ENCODE measurements at places on chromosomes 4 and X.

DNA sequence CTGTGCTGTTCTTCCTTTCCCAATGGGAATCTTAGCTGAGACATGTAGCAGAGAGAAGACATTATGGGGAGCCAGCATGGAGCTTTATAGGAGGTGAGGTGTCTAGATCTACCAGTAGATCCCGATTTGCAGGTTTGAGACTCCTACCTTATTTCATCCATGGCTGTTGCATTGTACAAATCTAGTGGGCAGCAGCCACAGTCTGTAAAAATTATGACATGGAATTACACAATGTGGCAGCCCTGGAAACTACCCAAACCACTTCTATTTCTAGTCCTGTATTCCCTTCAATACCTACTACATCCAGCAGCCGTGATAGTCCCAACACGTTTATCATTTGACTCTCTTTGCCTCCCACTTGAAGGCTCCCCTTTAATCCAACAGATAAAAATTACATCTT lies 8.1 kb downstream of the ATP7A start:
- no peak for DNase-seq

GRCh38 chr4:38086151-38086848 lies 126.1 kb downstream of the PTTG2 start:
- peak; percentile 29 for DNase-seq

- DNase-seq = no peak
Measured at GRCh38 chrX:103124284-103124683, 31.3 kb upstream of the NXF3 start.

DNA sequence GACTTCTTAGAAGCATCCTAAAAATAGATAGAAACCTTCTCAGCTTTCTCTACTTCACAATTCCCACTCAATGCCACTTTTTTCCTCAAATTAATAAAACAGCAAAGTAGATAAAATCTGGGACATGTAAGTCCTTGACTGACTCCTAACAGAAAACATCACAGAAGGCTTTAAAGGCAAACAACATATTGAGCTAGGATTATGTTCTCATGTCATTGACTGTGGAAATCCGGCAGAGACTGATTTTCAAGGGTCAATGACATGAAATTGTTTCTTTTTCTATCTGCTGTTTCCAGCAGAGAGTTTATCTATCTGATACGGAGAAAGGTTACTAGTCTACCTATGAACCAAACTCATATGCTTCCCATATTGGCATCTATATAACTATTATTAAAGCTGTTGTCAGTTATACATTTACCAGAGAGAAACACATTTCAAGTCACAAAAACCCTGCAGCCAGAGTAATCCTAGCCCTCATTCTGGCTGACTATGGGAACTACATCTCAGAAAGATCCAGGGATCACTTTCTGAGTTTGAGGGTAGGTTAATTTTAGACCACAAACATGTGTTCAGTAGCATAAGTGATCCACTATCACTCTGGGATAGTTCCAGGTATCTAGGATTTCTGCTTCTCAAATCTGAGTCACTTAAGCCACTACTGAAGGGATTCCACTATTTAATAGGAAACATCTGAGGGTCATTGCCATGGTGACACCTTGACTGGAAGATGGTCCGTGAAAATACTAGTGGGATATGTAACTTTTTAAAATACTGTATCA lies 147.6 kb downstream of the PPP3CA start:
- DNase-seq = no peak

- DNase-seq = no peak
Measured at GRCh38 chr4:100795581-100795980, 277.8 kb upstream of the EMCN start.

DNA sequence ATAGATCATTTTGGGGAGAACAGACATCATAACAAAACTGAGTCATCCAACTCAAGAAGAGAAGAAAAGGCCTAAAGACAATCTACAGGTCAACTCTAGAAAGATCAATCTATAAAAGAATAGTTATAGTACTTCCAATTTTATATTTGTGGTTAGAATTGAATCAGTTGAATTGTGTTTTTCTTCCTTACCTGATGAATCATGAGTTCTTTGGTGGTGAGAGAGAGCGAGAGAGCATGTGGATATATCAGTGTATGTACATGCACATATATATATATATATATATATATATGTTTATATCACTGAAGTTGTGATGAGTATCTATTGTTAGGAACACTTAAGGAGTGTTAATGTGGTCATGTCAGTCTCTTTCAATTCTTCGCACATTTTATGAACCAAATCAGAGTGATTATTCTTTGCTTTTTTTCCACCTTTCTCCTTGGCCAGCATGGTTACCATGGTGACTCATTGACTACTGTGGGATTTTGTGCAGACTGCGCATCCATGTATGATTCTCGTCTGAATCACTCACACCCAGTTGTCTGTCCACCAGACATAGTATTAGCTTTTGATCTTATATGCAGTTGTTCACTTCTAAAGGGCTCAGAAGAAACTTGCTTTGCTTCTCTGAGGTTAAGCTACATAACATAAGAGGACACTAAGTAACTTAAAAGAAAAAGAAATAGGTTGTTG lies 90.4 kb upstream of the RAB40AL start:
- no peak for DNase-seq

- DNase-seq = no peak
Measured at GRCh38 chr4:165085946-165086345, 26.7 kb downstream of the TMEM192 start.

DNA sequence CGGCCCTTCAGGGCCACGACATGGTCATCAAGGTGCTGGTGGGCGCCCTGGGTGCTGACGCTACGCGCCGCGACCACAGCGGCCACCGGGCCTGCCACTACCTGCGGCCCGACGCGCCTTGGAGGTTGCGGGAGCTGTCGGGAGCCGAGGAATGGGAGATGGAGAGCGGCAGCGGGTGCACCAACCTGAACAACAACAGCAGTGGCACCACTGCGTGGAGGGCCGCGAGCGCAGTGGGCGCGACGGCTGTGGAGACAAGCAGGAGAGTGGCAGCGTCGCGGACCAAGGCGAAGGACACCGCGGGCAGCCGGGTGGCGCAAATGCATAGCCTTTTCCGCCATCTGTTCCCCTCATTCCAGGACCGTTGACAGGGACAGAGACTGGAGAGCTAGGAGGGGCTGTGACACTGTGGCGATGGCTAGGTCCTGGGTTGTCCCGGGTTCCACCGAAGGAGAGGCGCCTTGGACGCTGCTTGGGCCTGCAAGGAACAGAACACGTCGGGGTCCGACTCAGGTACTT lies 919 bp downstream of the SOWAHD start:
- no peak for DNase-seq

DNA sequence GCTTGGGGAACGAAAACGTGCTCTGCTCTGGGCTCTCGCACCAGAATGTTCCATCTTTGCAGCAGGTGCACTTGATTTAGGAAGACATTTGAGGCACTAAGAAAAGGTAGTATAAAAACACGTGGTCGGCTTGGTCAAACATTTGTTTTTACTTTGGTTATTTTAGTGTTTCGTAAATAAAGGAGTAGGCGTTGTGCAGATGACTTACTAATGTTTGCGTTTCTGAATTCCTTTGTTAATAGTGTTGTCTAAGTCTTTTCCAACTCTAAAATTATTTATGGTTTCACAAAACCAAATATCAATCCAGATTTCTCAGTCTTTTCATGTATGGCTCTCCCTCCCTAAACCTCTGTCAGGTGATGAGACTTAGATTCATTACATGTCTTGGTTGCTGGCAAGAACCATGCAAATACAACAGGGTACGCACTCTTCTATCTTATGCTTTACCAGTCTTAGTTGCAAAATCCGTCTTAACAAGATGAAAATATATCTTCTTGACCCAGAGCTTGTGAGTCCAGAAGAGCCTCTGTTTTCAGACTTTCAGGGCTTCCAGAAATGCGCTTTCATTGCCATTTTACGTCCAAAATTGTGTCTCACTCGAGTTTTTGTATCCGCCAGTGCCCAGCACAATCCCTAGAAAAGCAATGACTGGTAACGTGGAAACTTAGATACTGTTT lies 686 bp downstream of the MTHFD2L start:
- DNase-seq = no peak

DNA sequence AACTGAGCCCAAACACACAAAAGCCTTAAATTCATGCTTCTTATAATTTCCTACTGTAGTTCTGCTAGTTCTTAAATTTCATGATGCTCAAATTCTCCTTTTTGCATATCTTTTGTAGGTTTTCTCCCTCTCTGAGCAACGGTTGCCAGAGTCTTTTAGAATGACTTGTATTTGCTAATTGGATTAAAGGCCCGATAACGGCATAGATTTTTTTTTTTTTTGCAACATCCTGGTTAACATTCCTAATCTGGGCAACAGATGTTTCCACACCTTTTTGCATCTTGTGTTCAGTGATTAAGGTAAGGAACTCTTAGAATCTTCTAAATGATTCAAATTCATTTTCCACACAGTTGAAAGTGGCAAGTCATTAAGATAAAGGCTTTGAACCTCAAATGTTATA lies 66.3 kb upstream of the ADGRG2 start:
- no peak for DNase-seq

DNA sequence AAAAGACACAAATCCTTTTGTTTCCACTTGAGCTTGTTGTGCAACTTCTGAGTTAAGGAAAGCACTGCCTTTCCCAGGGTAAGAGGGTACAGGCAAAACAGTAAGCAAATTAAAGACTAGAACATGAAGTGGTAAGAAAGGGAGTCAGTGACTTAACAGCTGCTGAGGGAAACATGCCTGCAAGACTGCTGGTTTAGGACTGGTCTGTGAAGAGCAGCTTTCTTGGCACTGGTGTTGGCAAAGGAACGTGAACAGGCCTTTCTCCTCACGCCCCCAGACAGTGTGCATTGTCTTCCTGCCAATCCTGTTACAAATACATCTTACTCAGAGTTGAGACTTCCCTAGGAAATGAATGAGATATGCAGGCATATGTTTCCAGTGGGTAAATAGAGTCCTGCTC lies 2.6 kb downstream of the LHFPL1 start:
- no peak for DNase-seq

DNA sequence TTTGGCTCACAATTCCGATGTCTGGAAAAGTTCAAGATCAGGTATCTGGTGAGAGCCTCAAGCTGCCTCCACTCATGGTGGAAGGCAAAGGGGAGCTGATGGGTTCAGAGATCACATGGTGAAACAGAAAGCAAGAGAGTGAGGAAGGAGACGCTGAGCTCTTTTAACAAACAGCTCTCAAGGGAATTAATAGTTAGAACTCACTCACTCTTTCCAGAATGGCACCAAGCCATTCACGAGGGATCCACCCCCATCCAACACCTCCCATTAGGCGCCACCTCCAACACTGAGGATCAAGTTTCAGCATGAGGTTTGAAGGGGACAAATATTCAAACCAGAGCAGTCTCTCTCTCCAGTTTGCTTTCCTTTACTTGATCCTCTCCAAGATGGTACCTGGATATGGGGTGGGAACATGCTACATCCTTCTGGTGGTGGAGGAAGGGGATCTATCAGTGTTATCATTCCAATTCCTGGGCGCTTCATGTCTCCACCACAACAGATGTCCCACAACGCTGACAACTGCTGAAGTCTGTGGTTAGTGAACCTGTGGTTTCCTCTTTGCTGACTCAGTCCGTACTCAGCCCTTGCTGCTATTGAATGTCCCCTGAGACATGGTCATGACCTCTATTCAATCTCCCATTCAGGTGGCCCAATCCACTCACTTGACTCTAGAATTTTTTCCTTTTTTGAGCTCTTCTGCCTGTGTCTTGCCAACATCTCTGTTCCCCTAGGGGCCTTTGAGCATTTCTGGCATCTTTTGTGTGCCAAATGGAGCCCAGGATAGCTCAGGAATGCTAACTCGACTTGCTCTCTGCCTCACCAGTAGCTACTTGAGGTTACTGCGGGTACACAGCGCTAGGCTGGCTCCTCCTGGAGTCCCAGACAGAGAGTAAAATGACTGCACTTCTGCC lies 395.2 kb downstream of the MID1IP1 start:
- no peak for DNase-seq

GRCh38 chr4:3486541-3487540 lies 23.7 kb downstream of the DOK7 start:
- DNase-seq = no peak

GRCh38 chrX:147891896-147892295 lies 19.8 kb upstream of the FMR1 start:
- no peak for DNase-seq

- DNase-seq = no peak
Measured at GRCh38 chr4:68256284-68256683, 10.8 kb upstream of the TMPRSS11B start.

- no peak for DNase-seq
Measured at GRCh38 chr4:48049483-48049882, 32.9 kb downstream of the NIPAL1 start.

GRCh38 chr4:3233391-3234071 lies 15.4 kb upstream of the MSANTD1 start:
- no peak for DNase-seq

DNA sequence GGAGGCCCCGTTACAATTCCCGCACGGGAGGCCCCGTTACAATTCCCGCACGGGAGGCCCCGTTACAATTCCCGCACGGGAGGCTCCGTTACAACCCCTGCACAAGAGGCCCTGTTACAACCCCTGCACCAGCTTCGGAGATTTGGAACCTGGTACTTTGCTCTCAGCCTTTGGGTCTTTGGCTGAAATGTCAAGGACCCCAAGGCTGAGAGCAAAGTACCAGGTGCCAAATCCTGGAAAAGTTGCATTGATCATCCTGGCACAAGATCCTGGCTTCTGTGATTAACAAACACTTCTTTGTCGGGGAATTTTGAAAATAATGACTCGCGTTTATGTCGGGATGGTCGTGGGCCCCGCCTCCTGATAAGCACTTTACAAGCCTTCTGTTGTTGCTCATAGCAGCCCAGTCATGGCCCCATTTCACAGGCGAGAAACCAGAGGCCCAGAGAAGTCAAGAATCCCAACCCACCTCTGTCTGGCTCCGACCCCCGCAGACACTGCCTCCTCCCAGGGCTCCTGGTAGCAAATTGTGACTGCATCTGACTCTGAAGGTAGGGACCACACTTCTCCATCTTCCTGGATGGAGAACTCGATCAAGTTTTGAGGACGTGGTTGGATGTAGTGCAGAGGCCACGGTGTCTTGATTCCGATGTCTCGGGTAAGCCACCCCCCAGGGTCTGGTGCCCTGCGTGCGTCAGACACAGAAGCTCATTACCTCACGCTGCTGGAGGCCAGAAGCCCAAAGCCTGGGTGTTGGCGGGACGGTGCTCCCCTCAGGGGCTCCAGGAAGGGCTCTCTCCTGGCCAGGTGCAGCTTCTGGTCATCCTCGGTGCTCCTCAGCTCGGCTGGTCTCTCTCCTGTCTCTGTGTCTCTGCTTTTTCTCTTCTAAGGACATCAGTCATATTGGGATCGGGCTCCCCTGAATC lies 60.3 kb downstream of the ADRA2C start:
- no peak for DNase-seq

DNA sequence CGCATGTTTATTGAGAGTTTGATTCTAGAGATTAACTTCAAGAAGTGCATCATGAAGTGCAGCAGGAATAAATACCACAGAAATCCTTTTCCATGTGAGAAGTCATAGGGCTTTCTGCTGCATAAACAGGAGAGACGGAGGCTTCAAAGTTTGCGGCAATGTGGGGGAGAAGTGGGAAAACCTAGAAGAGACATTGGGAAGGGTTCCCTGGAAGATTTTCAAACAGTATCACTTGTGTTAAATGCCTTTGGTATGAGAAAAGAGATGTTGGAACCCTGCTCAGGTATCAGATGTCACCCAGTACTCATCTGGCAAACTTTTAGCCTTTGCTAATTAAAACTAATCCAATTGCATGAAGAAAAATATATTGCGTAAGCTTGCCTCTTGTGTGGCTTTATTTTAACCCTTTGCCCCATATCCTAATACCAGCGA lies 15.4 kb downstream of the NHS start:
- DNase-seq = no peak

Measured in muscle of arm (tissue), 14 donors.